ENCODE measurements at places on chromosomes 3 and 15. TPM values are rescaled to one million over a fixed set of nuclear protein-coding genes. Genes with fewer than 3 reads are reported as not detected.

DNA sequence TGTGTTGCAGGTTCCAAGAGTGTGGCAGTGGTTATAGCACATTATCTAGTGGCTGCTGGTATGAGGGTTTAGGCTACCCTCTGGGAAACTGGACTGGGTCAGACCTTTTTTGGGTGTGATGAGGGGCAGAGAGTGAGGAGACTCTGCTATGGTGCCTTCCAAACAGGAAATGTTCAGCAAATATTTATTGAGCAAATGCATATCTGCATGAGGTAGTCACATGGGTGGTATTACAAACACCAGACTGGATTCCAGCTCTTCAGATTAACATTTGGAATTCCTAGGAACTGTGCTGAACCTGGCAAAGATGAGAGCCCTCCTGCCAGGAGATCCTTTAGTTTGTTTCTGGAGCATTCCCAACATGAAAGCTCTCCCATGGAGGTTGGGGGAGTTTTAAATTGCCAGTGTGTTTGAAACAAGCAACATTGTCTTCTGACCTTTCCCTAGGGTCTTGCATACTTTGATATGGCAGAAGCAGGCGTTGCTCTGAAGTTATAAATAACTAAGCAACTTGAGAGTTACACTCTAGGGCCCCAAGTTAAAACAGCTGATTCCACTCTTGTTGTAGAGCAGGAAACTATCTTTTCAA is 341.2 kb upstream of the C2CD4B start:
- H3K4me3 ChIP-seq, result no peak overlapping the region
- no peaks in the 10 kb centered on the region for H3K27me3 ChIP-seq
- no peak for DNase-seq
- H3K27ac ChIP-seq, result no peak overlapping the region

GRCh38 chr3:161409069-161409468 is 37.8 kb upstream of the SPTSSB start:
- peaks cover 15% of the 10 kb centered on the region for H3K4me1 ChIP-seq
- no peaks in the 10 kb centered on the region for H3K27me3 ChIP-seq
- peak; percentile 66 for DNase-seq

Gene CASR
- total RNA-seq, result 0.03 TPM

Gene GHRL
- total RNA-seq, result 3.2 TPM

- no peak for DNase-seq
- H3K4me3 ChIP-seq, result no peak overlapping the region
- H3K4me1 ChIP-seq, result no peaks in the 10 kb centered on the region
These were observed 24.8 kb downstream of the UQCC5 start for GRCh38 chr3:52561028-52561747.

GRCh38 chr3:13705702-13706280 is 156.9 kb downstream of the FBLN2 start:
- no peak overlapping the region for H3K27ac ChIP-seq
- H3K27me3 ChIP-seq, result no peaks in the 10 kb centered on the region
- no peaks in the 10 kb centered on the region for H3K4me1 ChIP-seq
- H3K4me3 ChIP-seq, result no peak overlapping the region

Gene CD200
- 5.2 TPM for total RNA-seq

DNA sequence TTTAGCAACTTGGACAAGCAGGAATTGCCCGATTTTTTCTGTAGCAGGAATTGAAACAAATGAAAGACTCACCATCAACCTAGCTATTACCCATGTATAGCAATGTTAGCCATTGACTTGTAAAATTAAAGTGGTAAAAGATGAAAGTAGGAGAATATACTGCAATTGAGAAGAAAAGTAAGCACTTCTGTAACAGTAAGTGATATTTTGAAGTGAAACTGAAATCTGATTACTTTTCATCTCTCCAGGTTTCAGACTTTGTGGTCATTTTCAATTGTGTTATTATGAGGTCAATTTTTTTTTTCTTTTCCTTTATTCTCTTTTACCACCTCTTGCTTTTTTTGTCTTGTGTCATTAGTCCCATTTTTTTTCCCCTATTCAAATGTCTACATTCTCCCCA is 1078.2 kb downstream of the ZPLD1 start:
- H3K27me3 ChIP-seq, result no peaks in the 10 kb centered on the region
- no peak overlapping the region for H3K27ac ChIP-seq
- H3K36me3 ChIP-seq, result no peaks in the 10 kb centered on the region
- no peaks in the 10 kb centered on the region for H3K4me1 ChIP-seq
- no peak overlapping the region for H3K4me3 ChIP-seq

GRCh38 chr3:20682573-20682972 is 496.6 kb upstream of the SGO1 start:
- DNase-seq, result no peak
- no peak overlapping the region for H3K27ac ChIP-seq
- no peak overlapping the region for H3K4me3 ChIP-seq

DNA sequence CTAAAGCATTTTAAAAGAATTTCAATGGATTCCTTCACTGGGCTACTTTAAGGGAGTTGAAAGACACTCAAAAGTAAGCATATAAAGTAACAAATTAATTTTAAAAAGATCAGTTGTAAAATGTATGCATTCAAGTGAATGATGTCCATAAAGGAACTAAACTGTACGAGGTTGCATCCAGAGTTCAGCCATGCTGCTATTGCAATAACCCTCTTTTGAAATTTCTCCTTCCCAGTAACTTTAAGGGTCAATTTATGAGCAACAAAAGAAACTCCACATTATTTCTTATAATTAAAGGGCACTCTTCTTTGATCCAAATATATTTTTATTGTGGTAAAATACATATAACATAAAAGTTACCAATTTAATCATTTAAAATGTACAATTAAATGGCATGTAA is 22.9 kb downstream of the BTLA start:
- H3K4me1 ChIP-seq, result peaks cover 41% of the 10 kb centered on the region
- H3K36me3 ChIP-seq, result peaks cover 33% of the 10 kb centered on the region
- H3K27ac ChIP-seq, result no peak overlapping the region
- no peak for DNase-seq
- H3K27me3 ChIP-seq, result no peaks in the 10 kb centered on the region

DNA sequence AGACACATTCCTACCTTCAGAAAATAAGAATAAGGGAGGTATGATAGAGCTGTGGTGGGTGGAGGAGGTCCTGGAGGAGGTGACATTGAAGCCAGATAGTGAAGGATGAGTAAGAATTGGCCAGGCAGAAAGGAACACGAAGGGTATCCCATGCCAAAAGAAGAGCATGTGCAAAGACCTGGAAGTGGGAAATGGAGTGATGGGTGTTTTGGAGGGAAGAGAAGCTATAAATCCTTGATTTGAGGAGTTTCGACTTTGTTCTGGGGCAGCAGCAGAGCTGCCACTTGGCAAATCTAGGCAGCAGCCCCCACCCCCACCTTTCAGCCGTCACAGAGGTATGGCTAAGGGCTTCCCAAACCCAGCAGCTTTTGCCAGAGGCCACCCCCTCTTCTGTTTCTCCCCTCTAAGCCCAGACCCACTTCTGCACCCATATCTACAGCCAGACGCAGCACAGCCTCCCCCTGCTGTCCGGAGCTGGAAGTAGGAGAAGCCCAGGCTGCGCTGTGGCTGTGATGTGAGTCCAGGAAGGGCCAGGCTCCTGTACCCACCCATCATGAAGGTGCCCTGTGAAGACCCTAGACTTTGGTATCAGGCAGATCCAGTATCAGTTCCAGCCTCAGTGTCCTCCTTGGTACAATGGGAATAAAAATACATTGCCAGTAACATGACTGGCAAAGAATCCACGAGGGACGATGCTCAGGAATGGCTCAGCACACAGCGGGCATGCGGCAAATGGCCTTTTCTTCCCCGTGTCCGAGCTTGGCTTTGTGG is 188.7 kb upstream of the LINGO1 start:
- H3K36me3 ChIP-seq, result no peaks in the 10 kb centered on the region
- H3K27ac ChIP-seq, result no peak overlapping the region
- no peaks in the 10 kb centered on the region for H3K4me1 ChIP-seq
- DNase-seq, result no peak
- no peak overlapping the region for H3K4me3 ChIP-seq

GRCh38 chr3:31421314-31422048 is 111.2 kb upstream of the STT3B start:
- H3K27ac ChIP-seq, result no peak overlapping the region
- peak; percentile 24 for DNase-seq
- no peaks in the 10 kb centered on the region for H3K36me3 ChIP-seq

DNA sequence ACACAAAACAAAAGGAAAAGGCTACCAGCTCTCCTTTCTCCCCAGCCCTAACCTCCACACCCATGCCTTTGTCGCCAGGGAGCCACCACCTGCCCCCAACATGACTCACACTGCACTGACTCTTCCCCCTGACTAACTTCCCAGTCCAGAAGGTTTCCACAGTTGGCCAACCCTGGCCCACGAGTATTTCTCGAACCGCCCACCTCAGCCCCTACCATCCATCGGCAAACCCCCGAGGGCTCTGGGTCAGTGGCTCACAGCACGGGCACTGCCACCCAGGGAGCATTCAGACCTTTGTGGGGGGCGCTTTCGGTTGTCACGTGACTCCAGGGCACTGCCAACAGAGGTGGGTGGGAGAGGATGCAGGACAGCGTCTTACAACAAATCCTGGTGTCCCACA is 152.3 kb downstream of the LRRC28 start:
- no peak overlapping the region for H3K27ac ChIP-seq
- no peaks in the 10 kb centered on the region for H3K27me3 ChIP-seq
- peaks cover 12% of the 10 kb centered on the region for H3K4me1 ChIP-seq
- no peaks in the 10 kb centered on the region for H3K36me3 ChIP-seq
- H3K4me3 ChIP-seq, result no peak overlapping the region
- no peak for DNase-seq

DNA sequence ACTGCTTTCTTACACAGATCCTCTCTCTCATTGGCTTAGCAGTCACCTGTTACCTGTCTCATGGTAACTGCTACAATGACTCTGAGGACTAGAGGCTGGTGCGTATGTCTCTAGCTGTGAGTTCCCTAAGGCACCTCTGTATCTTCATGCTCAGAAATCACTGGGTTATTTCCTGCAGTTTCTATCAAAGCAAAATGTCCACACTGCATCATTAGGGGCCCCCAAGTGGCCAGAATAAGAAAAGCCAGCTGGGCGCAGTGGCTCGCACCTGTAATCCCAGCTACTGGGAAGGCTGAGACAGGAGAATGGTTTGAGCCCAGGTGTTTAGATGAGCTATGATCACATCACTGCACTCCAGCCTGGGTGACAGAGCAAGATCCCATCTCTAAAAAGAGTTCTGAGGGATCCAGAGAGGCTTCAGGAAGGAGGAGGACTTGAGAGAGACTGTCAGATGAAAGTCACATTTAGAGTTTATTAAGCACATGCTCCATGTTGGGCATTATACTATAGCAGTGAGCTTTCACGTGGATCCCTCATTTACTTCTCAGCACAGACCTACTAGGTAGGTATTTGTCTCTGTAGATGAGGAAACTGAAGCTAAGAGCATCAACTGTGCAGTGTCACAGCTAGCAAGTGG is 2.3 kb upstream of the VPS18 start:
- peaks cover 37% of the 10 kb centered on the region for H3K4me1 ChIP-seq
- no peak overlapping the region for H3K4me3 ChIP-seq
- DNase-seq, result no peak
- H3K36me3 ChIP-seq, result peaks cover 3% of the 10 kb centered on the region
- H3K27ac ChIP-seq, result no peak overlapping the region

Gene PTX3
- total RNA-seq, result 0.34 TPM

Gene DISP2
- total RNA-seq, result 0.06 TPM

DNA sequence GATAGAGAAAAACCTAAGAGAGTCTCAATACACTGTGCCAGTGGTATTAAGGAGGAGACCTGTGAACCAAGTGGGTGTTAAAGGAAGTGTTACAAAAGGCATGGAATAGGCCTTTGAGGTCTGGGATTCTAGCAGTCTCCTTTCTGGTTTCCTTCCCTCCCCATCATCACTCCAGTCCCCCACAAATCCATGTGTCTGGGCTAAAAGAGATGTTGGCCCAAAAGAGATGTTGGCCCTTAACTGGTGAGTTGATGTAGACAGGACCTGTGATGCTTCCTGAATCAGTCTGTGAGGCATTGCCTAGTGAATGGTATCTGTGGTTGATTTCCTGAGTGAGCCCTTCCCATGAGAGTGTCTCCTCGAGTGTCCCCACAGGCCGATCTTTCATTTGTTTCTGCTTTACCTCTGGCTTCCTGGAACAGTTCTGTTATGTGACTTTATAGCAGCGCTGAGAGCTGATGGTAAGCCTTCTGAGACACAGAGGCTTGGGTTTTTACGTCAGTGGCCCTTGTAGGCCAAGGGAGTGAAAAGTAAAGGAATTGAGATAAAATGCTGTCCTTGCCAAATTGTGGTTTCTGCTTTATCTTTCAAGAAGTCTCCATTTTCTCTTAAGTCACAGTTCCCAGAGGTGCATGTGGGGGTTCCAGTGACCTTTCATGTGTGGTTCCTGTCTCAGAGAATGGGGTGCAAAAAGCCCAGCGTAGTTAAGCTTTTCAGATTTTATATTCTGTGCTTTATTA is 87.8 kb downstream of the KLHL25 start:
- peaks cover 59% of the 10 kb centered on the region for H3K4me1 ChIP-seq
- H3K27me3 ChIP-seq, result no peaks in the 10 kb centered on the region
- DNase-seq, result peak; percentile 86
- peak overlapping the region; percentile 45 for H3K4me3 ChIP-seq
- H3K36me3 ChIP-seq, result peaks cover 46% of the 10 kb centered on the region

DNA sequence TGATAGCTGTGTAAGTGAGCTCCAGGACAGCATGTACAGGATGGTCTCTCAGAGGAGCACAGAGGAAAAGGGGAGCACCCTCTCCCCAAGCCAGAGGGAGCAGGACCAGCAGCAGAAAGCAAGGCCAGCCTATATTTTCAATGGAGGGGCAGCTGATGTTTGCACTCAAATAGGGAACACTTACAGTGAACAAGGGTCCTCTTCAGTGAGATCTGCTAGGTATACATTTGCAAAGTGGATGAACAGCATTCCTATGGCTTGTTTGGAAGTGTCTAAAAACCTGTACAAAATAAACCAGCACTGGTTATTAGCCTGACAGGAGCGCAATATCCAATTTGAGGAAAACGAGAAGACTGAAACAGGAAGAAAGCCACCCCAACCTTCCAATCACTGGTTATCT is 17.6 kb upstream of the MUSTN1 start:
- no peaks in the 10 kb centered on the region for H3K4me1 ChIP-seq
- no peak overlapping the region for H3K4me3 ChIP-seq
- H3K36me3 ChIP-seq, result peaks cover 68% of the 10 kb centered on the region
- H3K27ac ChIP-seq, result no peak overlapping the region
- DNase-seq, result no peak

Gene KIF7
- total RNA-seq, result 0.08 TPM

DNA sequence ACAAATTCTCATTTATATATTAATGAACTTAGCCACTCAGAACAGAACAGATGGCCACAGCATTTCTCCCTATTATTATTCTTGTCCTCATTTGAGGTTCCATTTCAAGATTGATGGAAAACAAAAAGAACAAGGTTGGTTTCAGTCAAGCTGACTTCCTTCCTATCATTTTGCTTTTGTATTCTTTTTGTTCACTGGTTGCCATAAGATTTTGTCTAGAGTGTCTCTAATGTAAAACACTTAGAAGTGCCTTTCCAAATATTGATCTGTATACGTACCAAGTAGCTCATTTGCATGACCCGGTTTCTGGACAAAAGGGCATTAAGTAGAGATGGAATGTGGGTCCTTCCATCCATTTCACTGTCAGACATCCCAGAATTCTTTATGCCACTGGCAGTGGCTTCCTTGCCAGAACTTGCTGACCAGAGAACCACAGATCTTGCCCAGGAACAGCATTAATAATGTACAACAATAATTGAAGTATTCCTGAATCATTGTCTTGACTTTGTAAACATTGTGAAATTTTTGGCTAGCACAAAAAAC is 63.8 kb downstream of the PEX5L start:
- no peaks in the 10 kb centered on the region for H3K36me3 ChIP-seq
- peaks cover 4% of the 10 kb centered on the region for H3K27me3 ChIP-seq
- H3K4me1 ChIP-seq, result no peaks in the 10 kb centered on the region

Gene CYP19A1
- total RNA-seq, result not detected

- no peaks in the 10 kb centered on the region for H3K27me3 ChIP-seq
- H3K4me1 ChIP-seq, result no peaks in the 10 kb centered on the region
- no peak for DNase-seq
- H3K36me3 ChIP-seq, result no peaks in the 10 kb centered on the region
- H3K27ac ChIP-seq, result no peak overlapping the region
- H3K4me3 ChIP-seq, result no peak overlapping the region
These were observed 105.9 kb upstream of the KCNAB1 start for GRCh38 chr3:156014489-156014888.

Gene CPEB1
- total RNA-seq, result 0.61 TPM

Data from CD4-positive, alpha-beta T cell (primary cell).